ENCODE measurements at places on chromosomes 6 and 20. TPM values are rescaled to one million over a fixed set of nuclear protein-coding genes. Genes with fewer than 3 reads are reported as not detected.
A peak's percentile ranks its signal among the peaks of the same experiment; 100 is the strongest.

GRCh38 chr20:7355051-7355450 lies 585.2 kb downstream of the HAO1 start:
- no peak overlapping the region for H3K27ac ChIP-seq
- no peaks in the 10 kb centered on the region for H3K27me3 ChIP-seq
- H3K4me3 ChIP-seq, result no peak overlapping the region
- H3K36me3 ChIP-seq, result no peaks in the 10 kb centered on the region
- no peaks in the 10 kb centered on the region for H3K4me1 ChIP-seq

GRCh38 chr6:167408235-167408869 lies 83.5 kb downstream of the TTLL2 start:
- no peak overlapping the region for H3K4me3 ChIP-seq
- DNase-seq, result no peak
- no peaks in the 10 kb centered on the region for H3K4me1 ChIP-seq
- H3K27me3 ChIP-seq, result peaks cover 3% of the 10 kb centered on the region

- H3K36me3 ChIP-seq, result no peaks in the 10 kb centered on the region
- H3K27me3 ChIP-seq, result peaks cover 11% of the 10 kb centered on the region
- no peak for DNase-seq
- no peak overlapping the region for H3K27ac ChIP-seq
Measured at GRCh38 chr6:33967966-33968724, 164.3 kb upstream of the MLN start.

GRCh38 chr6:133964052-133964451 lies 11.0 kb downstream of the TBPL1 start:
- H3K4me3 ChIP-seq, result no peak overlapping the region
- H3K36me3 ChIP-seq, result no peaks in the 10 kb centered on the region
- peaks cover under 1% of the 10 kb centered on the region for H3K4me1 ChIP-seq
- H3K27me3 ChIP-seq, result no peaks in the 10 kb centered on the region
- no peak overlapping the region for H3K27ac ChIP-seq

GRCh38 chr20:62694106-62694505 lies 14.5 kb upstream of the NTSR1 start:
- no peaks in the 10 kb centered on the region for H3K4me1 ChIP-seq
- peaks cover 9% of the 10 kb centered on the region for H3K27me3 ChIP-seq
- no peak overlapping the region for H3K4me3 ChIP-seq
- H3K36me3 ChIP-seq, result no peaks in the 10 kb centered on the region
- no peak for DNase-seq

DNA sequence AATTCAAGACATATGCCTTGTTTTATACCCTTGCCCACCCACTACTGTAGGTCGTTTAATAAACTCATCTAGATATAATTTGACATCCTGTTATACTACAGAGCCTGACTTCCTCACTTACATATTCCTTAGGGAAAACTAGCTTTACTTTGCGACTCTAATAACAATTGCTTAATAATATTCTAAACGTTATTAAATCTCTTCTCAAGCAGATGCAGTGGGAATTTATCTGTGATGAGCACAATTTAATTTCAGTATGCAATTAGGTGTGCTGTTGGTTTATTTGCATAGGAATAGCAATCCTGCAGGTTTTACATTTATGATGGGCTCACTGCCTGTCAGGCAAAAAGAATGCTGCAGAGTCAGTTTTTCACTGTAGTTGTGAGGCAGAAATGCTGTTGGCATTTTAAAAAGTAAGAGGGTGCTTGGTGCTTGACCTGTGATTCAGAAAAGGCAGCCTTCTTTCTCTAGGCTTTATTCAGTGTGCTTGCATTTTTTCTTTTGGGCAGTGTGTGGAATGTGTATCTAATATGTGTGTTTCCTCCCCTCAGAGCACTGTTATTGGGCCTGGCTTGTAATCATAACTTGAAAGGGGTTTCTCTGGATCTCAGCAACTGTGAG lies 152.3 kb upstream of the SCGN start:
- no peaks in the 10 kb centered on the region for H3K27me3 ChIP-seq
- H3K27ac ChIP-seq, result no peak overlapping the region
- no peak overlapping the region for H3K4me3 ChIP-seq
- H3K36me3 ChIP-seq, result no peaks in the 10 kb centered on the region
- no peaks in the 10 kb centered on the region for H3K4me1 ChIP-seq
- no peak for DNase-seq

- no peaks in the 10 kb centered on the region for H3K36me3 ChIP-seq
- H3K4me3 ChIP-seq, result no peak overlapping the region
- H3K27me3 ChIP-seq, result no peaks in the 10 kb centered on the region
- no peaks in the 10 kb centered on the region for H3K4me1 ChIP-seq
Measured at GRCh38 chr6:150191809-150192208, 49.0 kb downstream of the PPP1R14C start.

- no peaks in the 10 kb centered on the region for H3K27me3 ChIP-seq
- no peaks in the 10 kb centered on the region for H3K4me1 ChIP-seq
- H3K4me3 ChIP-seq, result no peak overlapping the region
- H3K36me3 ChIP-seq, result no peaks in the 10 kb centered on the region
- H3K27ac ChIP-seq, result no peak overlapping the region
- no peak for DNase-seq
Measured at GRCh38 chr6:127918506-127919427, 17.9 kb upstream of the THEMIS start.

DNA sequence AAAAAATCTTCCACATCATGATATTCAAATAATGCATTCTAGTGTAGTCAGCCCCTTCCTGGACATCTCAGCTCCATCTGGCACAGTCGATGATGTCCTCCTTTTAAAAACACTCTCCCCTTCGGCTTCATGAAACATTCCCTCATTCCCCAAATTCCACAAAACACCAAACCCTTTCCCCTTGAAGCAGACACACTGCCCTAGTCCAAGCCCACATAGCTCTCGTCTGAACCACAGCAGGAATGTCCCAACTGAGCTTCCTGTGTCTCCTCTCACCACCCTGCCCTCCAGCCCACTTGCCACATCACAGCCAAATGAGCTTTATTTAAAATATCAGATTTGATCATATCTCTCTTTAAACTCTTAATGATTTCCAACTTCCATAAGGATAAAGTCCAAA lies 106.4 kb upstream of the CARMIL1 start:
- no peaks in the 10 kb centered on the region for H3K36me3 ChIP-seq
- no peak for DNase-seq
- H3K27ac ChIP-seq, result no peak overlapping the region
- H3K4me3 ChIP-seq, result no peak overlapping the region

- H3K36me3 ChIP-seq, result no peaks in the 10 kb centered on the region
- peak overlapping the region; percentile 73 for H3K27ac ChIP-seq
- H3K27me3 ChIP-seq, result no peaks in the 10 kb centered on the region
- H3K4me1 ChIP-seq, result peaks cover 37% of the 10 kb centered on the region
Measured at GRCh38 chr20:34522969-34523871, 7.0 kb downstream of the DYNLRB1 start.

TRAPPC3L gene
- total RNA-seq, result 0.16 TPM

All from adrenal gland (tissue), 19 donors.